ENCODE measurements at places on chromosomes 13 and 19.

- DNase-seq: no peak
Observed at GRCh38 chr13:77430377-77430951, 103.6 kb upstream of the MYCBP2 start.

GRCh38 chr13:113734099-113734825 is 24.8 kb upstream of the TMEM255B start:
- DNase-seq: no peak

DNA sequence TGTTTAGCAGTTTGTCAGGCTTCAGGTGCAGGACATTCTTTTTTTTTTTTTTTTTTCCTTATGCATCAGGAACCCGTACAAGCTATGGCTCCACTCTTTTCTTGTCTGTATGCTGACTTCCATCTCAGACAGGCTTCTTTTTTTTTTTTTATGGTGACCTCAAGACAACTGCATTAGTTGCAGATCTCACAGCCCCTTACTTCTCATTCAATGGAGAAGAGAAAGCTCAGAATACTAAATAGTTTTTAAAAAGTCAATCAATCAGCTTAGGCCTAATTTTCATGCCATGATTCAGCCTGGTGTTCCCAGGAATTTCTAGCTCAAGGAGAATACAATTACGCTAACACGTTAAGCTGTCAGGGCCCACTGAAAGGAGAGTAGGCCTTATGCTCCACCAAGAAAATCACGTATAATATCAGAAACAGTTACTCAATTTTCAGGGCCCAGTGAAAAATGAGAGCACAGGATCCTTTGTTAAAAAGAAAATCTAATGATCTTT is 1596.0 kb upstream of the MIR17HG start:
- no peak for DNase-seq

DNA sequence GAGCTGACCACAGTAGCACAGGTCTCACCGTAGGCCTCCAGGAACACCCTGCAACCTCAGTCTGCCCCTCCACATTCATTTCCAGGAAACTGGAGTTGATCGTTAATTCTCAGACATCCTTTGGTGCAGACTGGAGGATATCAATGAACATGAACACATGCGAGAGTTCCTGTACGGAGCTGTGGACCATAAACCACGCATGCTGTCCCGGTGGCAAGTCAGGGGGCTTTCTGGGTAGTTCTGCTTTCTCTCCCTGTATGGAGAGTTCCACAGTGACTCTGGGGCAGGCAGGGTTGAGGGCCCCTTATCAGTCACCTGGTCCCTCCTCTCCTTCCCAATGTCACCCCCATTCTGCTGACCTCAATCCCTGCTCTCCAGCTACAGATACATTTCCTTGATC is 55.5 kb upstream of the URI1 start:
- DNase-seq: no peak

DNA sequence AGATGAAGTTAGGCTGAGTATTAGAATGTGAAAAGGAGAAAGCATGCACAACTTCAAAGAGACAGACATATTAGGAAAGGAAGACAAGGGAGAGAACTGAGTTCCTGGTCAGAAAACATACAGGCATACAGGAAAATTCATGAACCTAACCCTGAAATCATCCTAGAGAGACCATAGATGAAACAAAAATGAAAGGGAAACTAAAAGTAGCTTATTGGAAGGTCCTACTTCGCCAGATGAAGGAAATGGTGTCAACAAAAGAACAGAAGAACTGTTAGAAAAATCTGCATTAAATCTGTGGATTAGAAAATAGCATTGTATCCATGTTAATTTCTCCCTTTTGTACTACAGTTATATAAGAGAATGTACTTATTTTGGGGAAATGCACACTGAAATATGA is 169.0 kb upstream of the UFM1 start:
- DNase-seq: no peak

DNA sequence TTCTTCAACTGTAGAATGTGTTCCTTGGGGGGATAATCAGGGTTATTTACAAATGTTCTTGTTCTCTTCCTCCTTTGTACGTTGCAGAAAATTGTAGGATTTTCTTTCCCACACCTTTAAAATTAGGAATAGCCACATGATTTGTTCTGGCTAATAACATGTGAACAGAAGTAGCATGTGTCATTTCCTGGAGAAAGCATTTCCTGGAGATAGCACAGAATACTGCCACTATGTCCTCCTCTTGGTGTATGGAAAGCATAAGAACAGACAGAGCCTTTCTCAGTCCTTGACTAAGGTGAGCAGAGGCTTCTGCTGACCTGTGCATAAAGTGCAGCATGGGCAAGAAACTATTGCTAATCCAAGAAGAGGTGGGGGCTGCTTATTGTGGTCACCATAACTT is 101.8 kb downstream of the FAM216B start:
- DNase-seq: no peak
